T-cell (primary cell): ENCODE measurements at places on chromosomes 2 and 18.

GRCh38 chr2:37111958-37112357, 27.6 kb downstream of the GPATCH11 start:
- H3K27me3 ChIP-seq, result no peaks in the 10 kb centered on the region
- DNase-seq, result no peak
- no peak overlapping the region for H3K4me3 ChIP-seq
- no peak overlapping the region for H3K27ac ChIP-seq

DNA sequence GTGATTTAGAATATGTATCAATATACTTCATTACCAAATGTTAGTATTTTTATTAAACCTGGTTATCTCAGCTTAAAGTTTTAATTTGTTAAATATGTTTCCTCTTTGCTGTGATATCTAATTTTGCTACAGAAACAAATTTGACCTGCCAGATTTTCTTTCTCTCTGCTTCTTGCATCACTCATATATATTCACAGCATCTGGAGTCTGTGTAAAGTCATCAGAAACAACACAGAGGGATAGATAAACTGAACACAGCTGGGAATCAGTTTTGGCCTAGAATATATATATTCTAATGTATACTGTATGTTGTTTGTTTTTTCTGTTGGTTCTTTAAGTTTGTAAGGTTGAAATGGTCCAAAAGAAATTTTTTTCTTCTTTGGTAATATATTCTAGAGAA, 8.5 kb downstream of the PSMD14 start:
- no peak overlapping the region for H3K27ac ChIP-seq
- no peaks in the 10 kb centered on the region for H3K27me3 ChIP-seq
- DNase-seq, result no peak
- no peak overlapping the region for H3K4me3 ChIP-seq

GRCh38 chr2:115162494-115163293, 720.3 kb downstream of the DPP10 start:
- DNase-seq, result no peak
- H3K4me1 ChIP-seq, result no peaks in the 10 kb centered on the region
- peaks cover 22% of the 10 kb centered on the region for H3K27me3 ChIP-seq

GRCh38 chr2:238914648-238915015, 66.7 kb downstream of the TWIST2 start:
- H3K4me3 ChIP-seq, result no peak overlapping the region
- no peak overlapping the region for H3K27ac ChIP-seq
- H3K4me1 ChIP-seq, result no peaks in the 10 kb centered on the region
- H3K27me3 ChIP-seq, result no peaks in the 10 kb centered on the region

DNA sequence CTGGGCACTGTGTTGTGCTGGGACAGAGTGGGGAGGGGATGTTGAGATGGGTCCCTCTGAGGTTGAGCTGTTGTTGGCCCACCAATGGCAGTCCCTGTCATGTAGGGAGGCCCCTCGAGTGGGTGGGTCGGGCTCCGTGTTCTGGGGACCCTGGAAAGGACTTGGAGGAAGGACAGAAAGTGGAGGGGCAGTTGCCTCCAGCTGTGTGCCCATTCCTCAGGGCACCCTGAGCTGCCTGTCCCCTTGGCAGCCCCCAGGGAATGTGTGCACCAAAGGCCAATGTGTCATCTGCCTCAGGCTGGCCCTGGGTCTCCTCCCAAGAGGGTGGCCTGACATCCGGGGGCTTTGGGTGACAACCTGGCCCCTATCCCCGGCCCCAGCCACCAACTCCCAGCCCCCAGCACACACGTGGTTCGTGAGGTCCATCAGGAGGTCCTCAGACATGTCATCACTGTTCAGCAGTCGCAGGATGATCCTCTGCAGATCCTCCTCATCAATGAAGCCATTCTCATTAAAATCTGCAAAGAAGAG, 57.7 kb downstream of the CIB4 start:
- H3K27me3 ChIP-seq, result no peaks in the 10 kb centered on the region
- DNase-seq, result no peak
- H3K36me3 ChIP-seq, result no peaks in the 10 kb centered on the region
- no peak overlapping the region for H3K4me3 ChIP-seq
- H3K4me1 ChIP-seq, result no peaks in the 10 kb centered on the region

DNA sequence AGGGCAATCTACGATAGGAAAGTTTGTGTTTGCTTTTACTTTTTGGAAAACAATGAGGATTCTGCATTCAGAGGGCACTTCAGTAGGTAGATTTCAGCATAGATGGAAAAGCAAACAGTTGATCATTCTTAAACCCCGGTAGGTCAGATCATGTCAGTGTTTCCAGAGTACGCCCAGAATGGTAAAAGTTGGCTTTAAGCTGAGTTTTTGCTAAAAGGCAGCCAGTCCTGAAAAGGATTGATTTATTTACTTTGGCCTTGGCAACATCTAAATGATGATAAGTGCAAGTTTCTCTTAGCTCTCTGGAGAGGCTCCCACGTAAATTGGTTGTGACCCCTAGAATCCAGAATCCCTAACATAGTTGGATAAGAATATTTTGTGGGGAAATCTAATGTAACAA, 168.0 kb downstream of the DIS3L2 start:
- no peak overlapping the region for H3K4me3 ChIP-seq
- H3K27me3 ChIP-seq, result no peaks in the 10 kb centered on the region
- H3K4me1 ChIP-seq, result no peaks in the 10 kb centered on the region
- no peak overlapping the region for H3K27ac ChIP-seq
- DNase-seq, result no peak

DNA sequence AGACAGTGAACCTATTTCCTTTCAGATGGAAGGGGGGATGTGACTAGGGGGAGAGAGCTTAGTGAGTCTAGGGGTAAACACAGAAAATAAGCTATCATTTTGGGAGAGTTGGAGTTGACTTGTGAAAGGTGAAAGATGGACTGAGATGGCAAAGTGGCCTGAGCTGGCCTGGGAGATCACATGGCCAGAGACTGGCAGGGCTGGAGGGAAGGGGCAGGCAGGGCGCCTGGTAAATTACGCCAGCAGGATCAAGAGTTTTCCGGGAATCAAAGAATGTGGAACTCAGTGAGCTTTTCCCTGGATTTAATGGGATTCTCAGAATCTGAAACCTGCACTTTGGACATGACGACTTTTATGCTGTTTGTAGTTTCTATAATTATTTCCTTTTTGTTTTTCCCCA, 841 bp upstream of the CFAP65 start:
- H3K27ac ChIP-seq, result no peak overlapping the region
- no peaks in the 10 kb centered on the region for H3K36me3 ChIP-seq
- DNase-seq, result no peak
- H3K4me1 ChIP-seq, result no peaks in the 10 kb centered on the region
- H3K27me3 ChIP-seq, result peaks cover 61% of the 10 kb centered on the region

DNA sequence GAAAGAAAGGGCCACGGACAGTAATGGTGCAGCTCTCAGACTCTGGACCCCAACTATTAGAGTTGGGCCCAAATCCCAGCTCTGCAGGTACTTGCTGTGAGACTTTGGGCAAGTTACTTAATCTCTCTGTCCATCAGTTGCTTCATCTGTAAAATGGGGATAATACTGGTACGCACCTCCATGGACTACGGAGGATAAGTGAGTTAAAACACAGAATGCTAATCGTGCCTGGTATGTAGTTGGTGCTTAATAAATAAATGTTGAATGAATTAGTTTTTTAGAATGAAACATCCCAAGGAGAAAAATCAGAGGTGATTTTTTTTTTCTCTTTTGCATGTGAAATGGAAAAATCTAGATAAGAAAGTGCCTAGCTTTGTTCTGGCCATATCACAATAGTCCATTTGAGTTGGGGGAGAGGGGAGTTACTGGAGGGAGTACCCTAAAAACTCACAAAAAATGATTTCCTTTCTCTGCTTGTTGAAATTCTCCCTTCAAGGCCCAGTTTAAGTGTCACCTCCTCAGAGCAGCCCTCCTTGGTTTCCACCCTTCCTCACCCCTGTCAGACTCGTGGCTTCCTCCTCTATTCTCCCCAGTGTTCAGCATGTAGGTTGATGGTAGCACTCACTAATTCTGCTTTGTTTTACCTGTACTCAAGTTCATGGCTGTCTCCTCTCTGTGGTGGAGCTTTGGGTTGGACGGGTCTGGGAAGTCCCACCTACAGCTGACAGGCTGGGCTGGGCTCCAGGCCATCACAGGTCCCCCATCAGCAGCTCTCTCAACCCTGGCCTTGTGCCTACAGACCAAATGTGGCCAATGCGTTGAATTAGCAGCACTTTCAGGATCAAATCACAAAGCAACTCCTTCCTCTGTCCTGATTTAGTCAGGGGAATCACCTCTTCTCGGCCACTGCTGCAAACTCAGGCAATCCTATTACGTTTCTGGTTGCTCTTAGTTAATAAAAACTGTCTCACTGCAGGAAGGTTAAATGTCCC, 92.8 kb upstream of the TAF1B start:
- no peak for DNase-seq
- H3K27me3 ChIP-seq, result peaks cover 6% of the 10 kb centered on the region
- H3K4me3 ChIP-seq, result no peak overlapping the region
- no peaks in the 10 kb centered on the region for H3K4me1 ChIP-seq

- H3K4me3 ChIP-seq, result no peak overlapping the region
- H3K36me3 ChIP-seq, result no peaks in the 10 kb centered on the region
- no peak for DNase-seq
- H3K27ac ChIP-seq, result no peak overlapping the region
- H3K4me1 ChIP-seq, result no peaks in the 10 kb centered on the region
Observed at GRCh38 chr2:150012986-150013385, 425.4 kb upstream of the MMADHC start.

GRCh38 chr2:218877891-218878290, 2.8 kb upstream of the WNT10A start:
- DNase-seq, result no peak
- peaks cover 68% of the 10 kb centered on the region for H3K27me3 ChIP-seq
- H3K4me3 ChIP-seq, result no peak overlapping the region
- H3K27ac ChIP-seq, result no peak overlapping the region
- no peaks in the 10 kb centered on the region for H3K4me1 ChIP-seq
- H3K36me3 ChIP-seq, result no peaks in the 10 kb centered on the region

- no peaks in the 10 kb centered on the region for H3K4me1 ChIP-seq
- no peaks in the 10 kb centered on the region for H3K27me3 ChIP-seq
- no peak overlapping the region for H3K4me3 ChIP-seq
- no peaks in the 10 kb centered on the region for H3K36me3 ChIP-seq
Observed at GRCh38 chr2:88159955-88160415, 10.2 kb upstream of the THNSL2 start.
